ENCODE measurements at places on chromosomes 7 and 10.

DNA sequence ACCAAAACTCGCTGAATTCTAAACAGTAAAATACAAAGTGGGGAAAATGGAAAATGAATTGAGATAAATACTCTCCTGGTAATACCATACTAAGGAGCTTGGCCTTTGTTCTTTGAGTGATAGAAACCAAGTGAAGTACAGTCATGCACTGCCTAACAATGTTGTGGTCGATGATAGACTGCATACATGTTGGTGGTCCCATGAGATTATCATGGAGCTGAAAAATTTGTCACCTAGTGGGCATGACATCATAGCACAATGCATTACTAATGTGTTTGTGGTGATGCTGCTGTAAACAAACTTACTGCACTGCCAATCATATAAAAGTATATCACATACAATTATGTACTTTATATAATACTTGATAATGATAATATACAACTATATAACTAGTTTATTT is 419.1 kb downstream of the ARL4A start:
- no peak for DNase-seq

GRCh38 chr7:76381814-76382213 is 23.0 kb upstream of the YWHAG start:
- DNase-seq = no peak

GRCh38 chr7:159012353-159013069 is 132.2 kb downstream of the VIPR2 start:
- no peak for DNase-seq

- no peak for DNase-seq
Observed at GRCh38 chr7:64879086-64879730, 23.9 kb upstream of the ZNF273 start.

DNA sequence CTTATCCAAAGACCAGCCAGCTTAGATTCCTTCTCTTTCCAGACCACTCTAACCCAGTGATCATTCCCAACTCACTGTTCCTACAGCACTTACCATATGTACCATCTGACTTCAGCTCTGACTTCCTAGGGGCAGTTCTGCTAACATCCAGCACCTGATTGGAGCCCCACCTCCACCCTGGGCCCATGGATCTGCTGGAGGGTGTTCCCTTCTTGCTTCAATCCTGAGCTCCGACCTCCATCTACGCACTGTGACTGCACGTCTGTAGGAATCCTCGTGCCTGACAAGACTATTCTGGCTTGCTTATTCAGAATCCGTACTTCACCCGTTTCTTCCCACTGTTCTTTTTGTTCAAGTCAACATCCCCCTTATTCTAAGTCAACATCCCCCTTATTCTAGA is 57.6 kb downstream of the HIPK2 start:
- no peak for DNase-seq

All from GM12878 (cell line).